ENCODE measurements at places on chromosomes 16 and 17.

- DNase-seq = no peak
Observed at GRCh38 chr16:46747777-46748651, at the start of gene MYLK3. Gene MYLK3, minus strand, starts transcription at chr16:46748344. Its CDS starts 151 bp downstream, at chr16:46748193.

DNA sequence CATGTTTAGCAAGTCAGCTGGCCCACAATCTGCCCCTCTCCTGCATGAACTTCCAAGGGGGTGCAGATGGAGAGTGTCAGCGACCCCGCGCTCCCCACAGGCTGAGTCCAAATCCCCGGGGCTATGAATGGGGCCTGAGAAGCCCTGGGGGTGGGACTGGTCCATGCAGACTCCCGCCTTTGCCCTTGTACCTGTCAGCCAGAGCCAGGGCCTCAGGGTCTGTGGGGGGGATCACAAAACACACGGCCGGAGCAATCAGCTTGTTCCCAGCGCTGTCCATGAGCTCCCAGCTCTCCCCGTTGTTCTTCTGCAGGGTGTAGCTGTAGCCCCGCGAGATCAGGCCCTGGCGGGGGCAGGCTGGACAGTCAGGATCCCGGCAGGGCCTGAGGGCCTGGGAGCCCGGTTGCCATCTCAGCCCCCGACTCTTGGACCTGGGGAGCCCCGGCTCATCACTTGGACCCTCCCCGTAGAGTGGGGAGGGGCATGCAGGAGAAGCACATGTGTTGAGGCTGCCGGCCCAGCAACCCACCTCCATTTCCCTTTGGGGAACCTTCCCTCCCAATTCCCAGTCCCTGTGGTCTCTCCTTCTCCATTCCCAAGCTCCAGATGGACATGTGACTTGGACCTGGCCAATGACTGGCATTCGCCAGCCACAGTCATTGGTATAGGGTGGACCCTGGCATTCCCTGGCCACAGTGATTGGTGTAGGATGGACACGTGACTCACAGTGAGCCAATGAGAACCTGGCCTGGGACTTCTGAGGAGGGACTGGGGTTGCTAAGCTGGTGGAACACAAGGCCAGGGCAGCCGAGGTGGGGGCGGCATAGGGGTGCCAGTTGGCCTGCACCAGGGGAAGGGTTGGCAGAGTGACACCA is 42.4 kb downstream of the PPL start:
- no peak for DNase-seq

- no peak for DNase-seq
Observed at GRCh38 chr16:84291226-84291625, 3.5 kb upstream of the WFDC1 start.

- DNase-seq = no peak
Observed at GRCh38 chr16:85105475-85105874, 6.8 kb downstream of the CIBAR2 start.

GRCh38 chr17:34764716-34765115 is 185.3 kb downstream of the TMEM132E start:
- no peak for DNase-seq

GRCh38 chr17:17587614-17588337 is 3.7 kb downstream of the PEMT start:
- DNase-seq = no peak

DNA sequence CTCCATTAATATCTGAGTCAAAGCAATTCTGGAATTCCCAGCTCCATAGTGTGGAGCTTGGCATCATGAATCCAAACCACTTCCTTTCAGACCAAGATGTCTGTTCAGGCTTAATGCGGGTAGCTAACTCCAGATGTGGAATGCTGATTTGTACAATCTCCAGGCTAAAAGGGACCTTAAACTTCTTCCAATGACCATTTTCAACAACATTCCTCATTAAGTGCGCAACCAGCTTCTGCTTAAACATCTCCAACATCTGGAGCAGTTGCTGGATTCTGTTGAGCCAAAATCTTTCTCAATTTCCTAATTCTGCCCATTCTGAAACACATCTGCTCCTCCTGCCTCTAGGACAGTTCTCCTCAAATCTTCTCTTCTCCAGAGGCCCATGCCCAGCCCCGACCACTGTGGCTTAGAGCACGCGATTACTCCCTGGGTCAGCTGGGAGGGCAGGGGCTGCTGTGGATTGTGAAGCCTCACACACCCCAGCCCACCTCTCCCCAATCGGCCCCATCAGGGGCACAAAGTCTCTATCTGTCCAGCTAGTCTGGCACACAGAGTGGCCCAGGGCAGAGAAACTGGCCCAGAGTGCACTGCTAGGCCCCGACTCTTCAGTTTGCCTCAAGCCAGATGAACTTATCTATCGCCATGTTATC is 36.2 kb downstream of the ASPA start:
- DNase-seq = no peak

GRCh38 chr16:55568207-55568606 is 1.7 kb downstream of the CAPNS2 start:
- no peak for DNase-seq

DNA sequence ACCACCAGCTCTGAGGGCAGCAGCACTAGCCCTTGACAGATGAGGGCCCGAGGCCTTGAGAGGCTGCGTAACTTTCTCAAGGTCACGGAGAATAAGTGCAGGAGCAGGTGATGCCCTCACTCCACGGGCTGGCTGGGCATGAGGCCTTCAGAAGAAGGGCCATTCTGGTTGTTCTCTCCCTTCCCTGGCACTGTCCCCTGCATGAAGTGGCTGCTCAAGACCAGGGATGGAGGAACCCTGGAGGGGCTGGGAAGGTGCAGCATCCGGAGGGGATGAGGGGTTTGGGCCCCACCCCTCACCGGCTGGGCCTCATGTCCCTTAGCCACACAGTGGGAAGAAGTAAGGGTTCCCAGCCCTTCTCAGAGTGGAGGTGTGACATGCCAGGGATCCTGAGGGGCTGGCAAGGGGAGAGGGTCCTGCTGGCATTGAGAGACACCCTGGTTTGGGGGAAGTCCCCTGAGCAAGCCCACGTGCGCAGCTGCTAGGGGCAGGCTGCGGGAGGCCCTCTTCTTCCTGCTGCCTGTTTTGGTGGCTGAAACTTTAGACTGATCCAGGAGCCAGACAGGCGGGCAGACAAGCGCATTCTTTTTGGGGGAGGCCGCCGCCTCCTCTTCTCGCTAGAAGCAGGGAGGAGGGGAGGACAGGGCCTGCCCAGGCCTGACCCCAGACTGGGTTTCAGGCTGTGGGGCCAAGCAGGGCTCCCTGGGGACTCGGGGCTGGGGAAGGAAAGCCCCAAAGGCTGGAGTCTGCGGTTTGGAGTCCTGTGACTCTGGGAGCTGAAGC is 74.0 kb downstream of the N4BP1 start:
- DNase-seq = no peak

DNA sequence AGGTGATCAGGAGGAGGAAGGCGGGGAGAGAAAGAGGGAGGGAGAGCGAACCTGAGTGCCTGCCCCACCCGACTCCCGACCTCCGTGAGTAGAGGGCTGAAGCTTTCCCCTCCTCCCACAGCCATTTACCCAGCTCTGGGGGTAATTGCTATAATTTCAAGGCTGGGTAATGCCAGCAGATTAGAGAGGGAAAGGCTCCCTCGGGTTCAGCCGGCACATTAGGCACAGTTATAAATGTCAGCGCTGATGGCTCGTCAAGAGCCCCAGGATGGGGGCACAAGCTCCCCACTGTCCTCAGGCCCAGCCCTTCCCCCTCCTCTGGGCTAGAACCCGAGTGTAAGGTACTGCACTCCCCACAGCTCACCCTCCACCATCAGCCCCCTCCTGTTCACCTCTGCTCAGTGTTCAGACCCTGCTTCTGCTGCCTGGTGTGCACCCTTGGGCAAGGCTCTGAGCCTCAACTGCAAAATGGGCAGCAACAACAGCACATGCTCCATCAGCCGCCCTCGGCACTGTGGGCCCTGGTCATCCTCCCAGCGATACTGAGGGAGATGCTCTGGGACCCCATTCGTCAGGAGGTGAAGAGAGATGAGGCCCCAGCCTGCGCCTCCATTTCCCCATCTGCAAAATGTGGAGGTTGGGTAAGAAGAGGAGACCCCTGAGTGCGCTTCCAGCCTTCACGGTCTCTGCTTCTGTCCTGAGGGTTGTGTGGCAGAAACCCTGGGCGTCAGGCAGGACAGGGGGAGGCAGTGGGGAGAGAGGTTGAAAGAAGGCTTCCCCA is 77.2 kb downstream of the NT5M start:
- DNase-seq = no peak

- DNase-seq = no peak
Observed at GRCh38 chr16:72162105-72162692, 9.8 kb downstream of the PMFBP1 start.

- DNase-seq = peak; percentile 28
Observed at GRCh38 chr16:88782454-88783390, 2.3 kb downstream of the PIEZO1 start.

GRCh38 chr16:31496670-31497069 is 11.5 kb downstream of the RUSF1 start:
- no peak for DNase-seq

GRCh38 chr17:51869387-51869786 is 289.1 kb downstream of the CA10 start:
- DNase-seq = no peak

DNA sequence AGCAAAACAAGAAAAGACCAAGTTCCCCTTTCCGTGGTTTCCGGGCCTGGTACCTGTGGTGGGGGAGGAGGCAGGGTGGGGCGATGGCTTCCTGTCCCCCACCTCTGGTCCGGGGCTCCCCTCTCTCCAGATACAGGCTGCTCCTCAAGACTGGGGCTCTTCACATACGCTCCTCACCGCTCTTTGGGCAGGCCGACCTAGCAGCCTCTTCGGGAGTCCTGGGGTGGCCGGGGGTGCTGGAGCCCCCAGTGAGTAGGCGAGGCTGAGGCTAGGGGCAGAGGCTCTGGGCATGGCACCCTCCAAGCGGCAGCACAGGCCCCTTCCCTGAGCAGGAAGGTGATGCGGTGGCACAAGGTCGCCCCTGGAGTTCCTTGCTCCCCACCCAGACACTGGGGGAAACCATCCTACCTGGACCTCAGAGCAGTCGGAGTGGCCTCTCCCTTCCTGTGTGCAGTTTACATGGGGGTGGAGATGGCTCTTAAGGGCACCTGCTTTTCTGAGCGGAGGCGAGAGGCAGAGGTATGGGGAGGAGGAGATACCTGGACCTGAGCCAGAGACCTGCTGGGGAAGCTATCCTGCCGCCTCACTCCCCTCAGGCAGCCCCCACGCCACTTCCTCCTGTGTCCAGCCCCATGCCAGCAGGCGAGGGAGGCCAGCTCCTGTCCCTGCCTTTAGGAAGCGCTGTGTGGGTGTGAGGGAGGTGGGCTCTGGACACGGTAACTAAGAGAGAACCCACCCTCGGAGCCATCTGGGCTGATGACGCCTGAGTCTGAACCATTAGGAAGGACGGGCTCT is 891 bp downstream of the CORO1A start:
- DNase-seq = peak; percentile 84

Measured in CD4-positive, alpha-beta T cell treated with Interferon gamma for 1 hour (primary cell).